ENCODE measurements at places on chromosomes 12 and 14.

DNA sequence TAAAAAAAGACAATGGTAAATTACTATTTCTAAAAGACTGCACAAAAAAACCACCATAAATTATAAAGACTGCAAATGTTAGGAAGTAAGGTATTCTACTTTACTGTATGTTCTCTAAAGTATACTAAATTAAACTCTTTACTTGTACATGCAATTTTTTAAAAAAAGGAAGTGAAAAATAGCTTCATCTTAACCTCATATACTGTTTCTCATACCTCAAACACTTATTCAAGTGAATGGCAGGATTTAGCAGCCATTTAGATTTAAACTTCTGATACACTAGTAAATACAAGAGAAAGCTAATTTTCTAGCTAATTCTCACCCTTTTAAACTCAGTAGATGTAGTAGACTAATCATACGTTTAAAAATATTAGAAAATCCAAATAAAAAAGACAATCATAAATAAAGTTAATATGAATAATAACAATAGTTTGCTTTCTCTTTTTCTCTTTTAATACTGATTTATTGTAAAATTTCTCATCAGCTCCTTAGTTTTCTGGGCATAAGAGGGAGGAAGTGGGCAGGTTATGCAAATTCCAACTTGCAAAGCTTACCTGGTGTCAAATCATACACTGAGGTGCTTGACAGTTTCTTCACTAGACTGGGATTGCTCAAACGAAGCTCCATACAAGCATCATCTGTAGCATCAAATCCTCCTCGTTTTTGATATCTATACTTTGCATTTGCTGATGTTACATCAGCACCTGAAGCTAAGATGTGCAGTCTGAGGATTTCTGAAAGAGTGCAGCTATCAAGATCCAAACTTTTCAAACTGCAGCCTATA is 71.0 kb upstream of the CFL2 start:
- no peak for DNase-seq

GRCh38 chr12:34097213-34097612 is 74.9 kb downstream of the ALG10 start:
- no peak for DNase-seq

DNA sequence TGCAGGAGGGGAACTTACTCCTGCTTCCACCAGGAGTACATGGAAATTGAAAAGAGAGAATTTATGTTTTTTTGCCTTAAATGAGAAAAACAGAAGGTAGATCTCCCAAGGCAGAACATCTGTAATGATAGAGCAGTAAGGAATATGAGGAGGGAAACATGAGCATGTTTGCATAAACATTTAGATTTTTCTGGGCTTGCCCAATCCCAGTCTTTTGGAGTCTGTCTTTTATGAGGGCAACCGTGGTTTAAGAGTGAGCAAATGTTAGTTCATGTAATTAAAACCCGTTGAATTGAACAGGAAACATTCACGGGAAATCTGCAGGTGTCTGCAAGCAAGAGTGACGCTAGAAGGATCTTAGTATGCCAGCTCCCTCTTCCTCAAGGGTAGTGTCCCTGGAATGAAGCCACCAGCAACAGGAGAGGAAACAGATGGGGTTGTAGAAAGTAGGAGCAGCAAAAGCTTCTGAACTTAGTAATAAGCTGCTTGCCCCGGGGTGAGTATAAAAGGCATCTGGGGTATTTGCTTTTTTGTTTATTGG is 79.3 kb downstream of the ARF6 start:
- no peak for DNase-seq

GRCh38 chr12:639988-640387 is 23.3 kb downstream of the NINJ2 start:
- no peak for DNase-seq

- no peak for DNase-seq
Observed at GRCh38 chr14:69860221-69860620, 19.0 kb upstream of the SMOC1 start.

DNA sequence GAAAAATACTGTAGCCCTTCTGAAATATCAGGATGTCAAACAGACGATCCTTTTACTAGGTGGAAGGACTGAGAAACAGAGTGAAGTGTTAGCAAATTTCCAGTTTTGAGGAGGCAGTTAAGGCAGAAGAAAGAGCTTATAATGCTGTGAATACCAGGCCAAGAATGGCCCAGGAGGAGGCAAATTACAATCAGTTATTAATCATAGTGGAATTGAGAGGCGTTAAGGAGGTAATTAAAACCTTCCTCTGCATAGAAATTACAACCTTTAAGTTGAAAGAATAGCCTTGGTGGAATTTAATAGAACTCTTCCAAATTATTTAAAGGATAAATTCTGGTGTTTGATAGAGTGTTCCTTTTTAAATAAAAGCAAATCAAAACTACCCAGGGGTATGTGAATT is 590.9 kb upstream of the SEL1L start:
- DNase-seq = no peak

- peak; percentile 53 for DNase-seq
Observed at GRCh38 chr12:110780448-110780847, 37.8 kb upstream of the PPP1CC start.

DNA sequence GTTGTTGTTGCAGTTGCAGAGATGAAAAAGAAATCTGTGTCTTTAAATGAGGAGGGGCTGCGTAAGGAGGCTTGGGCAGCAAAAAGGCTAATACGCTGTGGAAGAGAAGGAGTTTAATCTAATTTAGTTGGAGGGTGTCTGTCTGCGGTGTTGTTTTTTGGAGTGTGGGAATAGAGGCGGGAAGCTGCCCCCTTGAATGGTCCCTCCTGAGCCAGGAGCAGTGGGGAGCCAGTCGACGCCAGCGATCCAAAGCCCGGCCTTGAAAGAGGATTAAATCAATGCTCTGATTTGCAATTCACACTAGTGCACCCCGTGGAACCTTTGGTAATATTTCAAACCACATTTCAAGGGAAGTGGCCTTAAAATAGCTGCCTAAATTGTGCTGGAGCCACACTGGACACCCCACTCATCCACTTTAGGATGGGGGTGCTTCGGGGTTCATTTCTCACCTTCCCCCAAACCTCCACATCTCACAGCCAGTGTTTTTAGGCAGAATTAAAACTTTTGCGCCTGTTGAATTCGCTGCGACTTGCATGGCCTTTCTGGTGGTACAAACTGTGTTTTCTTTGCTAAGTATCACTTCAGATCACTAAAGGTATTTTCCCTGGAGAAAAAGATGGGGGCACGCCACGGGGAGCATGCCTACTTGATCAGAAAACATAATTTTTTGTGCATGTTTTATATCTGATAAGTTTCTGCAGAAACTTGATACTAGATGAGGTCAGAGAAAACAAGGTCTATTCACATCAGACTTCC is 4.1 kb upstream of the FZD10 start:
- DNase-seq = no peak

DNA sequence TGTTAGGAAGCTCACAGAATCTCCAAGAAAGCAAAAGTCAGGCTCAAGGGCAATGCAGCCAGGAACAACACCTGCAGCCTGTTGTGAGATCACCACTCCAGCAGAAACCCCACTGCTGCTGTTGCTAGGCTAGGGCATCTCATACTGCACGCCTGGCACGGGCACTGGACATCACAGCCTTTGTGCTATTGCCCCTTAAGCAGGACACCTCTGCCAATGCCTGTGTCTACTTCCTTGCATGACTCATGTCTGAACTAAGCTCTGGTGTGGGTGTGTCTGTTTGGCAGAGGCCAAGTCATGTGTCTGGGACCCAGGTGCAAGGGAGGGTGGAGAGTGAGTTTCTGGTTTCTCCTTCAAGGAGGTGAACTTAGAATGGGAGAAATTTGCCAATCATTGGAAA is 10.0 kb upstream of the DDX47 start:
- DNase-seq = peak; percentile 68

- DNase-seq = no peak
Observed at GRCh38 chr14:95227279-95227860, 70.0 kb upstream of the DICER1 start.

- DNase-seq = no peak
Observed at GRCh38 chr14:103739793-103740501, 24.3 kb downstream of the ZFYVE21 start.

DNA sequence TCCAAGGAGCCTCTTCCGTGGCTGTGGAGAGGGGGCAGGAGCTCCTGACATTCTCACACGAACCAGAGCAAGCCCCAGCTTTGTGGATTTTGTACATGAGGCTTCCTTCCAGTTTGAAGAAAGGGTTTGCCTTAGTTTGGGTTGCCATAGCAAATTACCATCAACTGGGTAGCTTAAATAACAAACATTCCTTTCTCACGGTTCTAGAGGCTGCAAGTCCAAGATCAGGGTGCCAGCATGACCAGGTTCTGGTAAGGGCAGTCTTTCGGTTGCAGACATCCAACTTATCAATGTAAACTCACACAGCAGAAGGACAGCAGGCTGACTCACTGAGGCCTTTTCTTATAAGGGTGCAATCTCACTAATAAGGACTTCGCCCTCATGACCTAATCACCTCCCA is 25.9 kb upstream of the STAB2 start:
- no peak for DNase-seq

- no peak for DNase-seq
Observed at GRCh38 chr14:57189070-57189469, 79.6 kb downstream of the EXOC5 start.

DNA sequence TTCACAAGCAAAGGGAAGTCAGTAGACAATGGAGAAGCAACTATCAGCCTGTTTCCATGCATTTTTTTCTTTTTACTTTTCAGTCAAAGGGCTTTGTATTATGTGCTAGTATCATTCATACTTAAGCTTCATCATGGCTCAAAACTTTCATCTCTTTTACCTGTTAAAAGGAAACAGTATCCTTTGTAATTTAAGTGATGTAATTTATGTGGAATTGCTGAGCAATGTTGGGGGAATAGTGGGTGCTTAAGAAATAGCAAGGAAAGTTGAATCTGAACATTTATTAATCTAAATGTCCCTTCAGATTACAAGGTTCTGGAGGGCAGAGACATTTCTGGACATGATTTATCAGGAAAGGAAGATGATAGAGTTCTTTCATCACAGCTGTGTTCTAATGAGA is 915.3 kb downstream of the VRK1 start:
- no peak for DNase-seq

DNA sequence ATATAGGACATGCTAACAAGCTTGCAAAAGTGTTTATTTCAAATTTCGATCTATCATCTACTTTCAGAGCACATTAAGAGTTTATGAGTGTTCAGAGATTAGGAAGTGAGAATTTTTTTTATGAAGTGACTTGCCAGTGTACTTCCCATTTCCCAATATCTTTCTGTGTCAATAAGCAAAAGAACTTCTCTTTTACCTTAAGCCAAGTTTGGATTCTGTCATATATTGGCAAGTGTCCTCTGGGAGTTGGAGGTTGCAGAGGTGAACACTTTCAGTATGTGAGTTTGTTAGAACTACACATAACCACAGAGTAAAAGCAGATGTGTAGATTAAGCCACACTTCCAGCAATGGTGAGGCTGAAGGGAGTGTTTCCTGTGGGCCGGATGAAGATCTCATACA is 16.6 kb upstream of the KLRF1 start:
- no peak for DNase-seq

- DNase-seq = peak; percentile 39
Observed at GRCh38 chr14:81219759-81220579, 790 bp downstream of the GTF2A1 start.

DNA sequence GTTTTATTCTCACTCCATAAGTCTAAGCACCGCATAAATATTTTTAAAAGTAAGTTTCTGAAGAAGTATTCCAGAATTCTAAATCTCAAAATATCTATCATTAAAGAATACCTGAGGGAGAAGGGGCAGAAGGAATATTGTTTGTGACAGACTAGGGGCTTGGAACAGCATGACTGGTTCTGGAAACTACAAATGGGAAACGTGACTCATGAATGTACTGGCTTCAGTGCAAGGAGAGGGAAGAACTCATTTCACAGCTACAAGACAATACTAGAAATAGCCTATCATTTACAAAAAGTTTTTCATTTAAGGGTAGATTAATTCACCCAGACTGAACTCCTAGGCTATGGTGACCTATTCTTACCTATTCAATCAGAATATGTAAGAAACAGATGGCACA is 121.3 kb downstream of the SLC25A21 start:
- DNase-seq = no peak

DNA sequence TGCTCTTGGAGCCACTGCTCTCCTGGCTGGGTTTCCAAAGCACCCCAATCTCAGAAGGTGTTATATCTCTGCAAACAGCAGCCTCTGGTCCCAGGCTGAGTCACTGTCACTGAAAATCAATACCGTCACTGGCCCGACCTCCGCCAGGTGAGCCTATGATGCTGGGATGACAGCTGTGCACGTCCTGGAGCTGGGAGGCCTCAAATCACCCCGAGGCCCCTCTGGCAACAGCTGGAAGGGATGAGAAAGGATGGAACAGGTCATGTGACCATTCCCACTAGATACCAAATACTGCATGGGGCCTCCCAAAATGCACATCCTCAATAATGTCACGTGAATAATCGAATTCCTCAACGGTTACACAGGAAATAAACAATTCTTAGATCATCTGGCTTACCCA is 190.8 kb downstream of the TTC7B start:
- DNase-seq = no peak

DNA sequence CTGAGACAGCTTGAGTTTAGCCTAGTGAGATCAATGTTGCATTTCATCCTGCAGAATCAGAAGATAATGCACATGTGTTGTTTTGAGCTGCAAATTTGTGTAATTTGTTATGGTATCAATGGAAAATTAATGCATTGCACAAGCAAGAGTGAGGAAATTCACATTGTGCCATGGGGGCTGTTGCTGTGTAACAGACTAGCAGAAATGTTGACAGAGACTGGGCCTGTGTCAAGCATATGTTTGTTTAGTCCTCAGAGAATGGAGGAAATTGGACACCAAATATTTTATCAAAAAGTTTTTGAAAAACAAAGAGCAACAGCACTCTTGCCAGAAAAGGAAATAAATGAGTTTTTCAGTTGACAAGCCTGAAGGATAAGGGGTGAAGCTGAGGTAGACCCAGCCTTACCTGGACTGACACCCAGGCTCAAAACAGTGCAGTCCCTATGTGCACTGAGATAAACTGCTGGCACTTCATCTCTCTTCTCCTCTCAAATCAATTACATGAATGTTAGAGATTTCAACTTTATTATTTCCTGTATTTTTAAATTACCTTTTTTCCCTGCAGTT is 1150.0 kb downstream of the FSCB start:
- no peak for DNase-seq

DNA sequence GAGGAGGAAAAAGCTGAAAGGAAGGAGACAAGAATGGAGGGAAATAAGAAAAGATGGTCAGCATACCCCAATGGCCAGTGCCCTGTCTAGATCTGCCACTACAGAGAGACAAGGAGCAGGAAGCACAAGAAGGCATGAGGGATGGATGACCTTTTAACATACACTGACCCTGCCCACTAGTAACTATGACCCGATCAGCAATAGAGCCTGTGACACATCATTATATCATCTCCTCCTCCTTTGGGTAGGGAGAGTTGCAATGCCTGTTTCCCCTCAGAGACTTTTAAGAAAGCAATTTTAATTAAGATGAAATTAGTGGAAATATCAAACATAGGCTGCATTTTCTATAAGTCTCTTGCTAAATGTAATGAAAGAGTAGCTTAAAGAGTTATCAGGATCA is 4.7 kb upstream of the SLC2A13 start:
- DNase-seq = no peak

GRCh38 chr14:89033756-89034155 is 209.3 kb downstream of the TTC8 start:
- no peak for DNase-seq
